ENCODE measurements at places on chromosomes 4 and X. TPM values are rescaled to one million over a fixed set of nuclear protein-coding genes. Genes with fewer than 3 reads are reported as not detected.

DNA sequence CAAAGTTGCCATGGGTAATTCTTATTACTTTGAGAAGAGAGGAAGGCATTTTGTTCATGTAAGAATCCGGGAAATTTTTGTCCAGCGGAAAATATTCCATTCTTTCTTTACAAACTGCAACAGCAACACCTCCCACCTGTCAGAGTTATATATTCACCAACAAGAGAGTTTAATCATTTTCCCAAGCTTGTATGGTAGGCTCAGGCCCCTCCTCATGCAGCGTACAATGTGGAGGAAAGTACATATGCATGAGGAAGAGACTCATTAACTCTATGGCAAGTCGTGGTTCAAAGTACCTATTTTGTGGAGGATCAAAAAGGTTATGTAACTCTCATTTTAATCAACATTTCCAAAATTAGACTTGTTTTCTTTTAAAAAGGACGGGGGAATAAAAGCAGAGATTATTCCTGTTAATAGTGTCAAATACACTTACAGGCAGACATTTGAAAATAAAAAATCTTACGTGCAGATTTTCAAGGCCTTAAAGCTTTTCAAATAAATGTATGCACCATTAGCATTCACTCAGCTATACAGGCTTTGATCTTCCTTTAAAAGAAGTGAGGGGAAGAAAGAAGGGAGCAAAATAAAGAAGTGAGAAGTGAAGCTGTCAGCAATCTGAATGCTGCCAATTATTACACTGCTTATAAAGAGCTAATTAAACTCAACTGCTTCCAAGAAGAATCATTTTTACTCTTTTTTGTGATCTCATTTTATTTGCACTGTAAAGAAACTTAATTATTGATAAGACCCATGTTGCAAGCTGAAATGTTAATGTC lies 204.8 kb downstream of the FAT4 start:
- no peak for DNase-seq

Gene SHISA3
- total RNA-seq, result 0.11 TPM

- DNase-seq, result no peak
These were observed 19.6 kb upstream of the TCEAL4 start for GRCh38 chrX:103565752-103566151.

DNA sequence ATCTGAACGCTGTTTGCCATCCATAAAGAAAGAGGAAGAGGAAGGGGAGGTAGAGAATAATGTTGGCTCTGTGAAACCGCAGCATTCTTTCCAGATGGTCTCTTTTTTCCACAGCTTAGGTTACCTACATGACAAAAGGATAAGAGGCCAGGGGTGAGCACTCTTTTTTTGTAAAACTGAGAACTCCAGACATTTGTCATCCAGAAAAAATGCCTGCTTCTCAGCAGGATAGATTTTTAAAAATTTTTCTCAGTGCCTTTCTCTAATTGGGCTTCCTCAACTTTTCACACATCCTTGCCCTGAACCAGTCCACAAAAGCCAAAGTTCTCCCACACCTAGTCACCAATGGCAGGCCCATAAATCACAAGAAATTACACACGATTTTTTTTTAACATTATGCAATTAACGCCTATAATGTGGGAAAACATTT lies 158.1 kb upstream of the TENM3 start:
- DNase-seq, result no peak

DNA sequence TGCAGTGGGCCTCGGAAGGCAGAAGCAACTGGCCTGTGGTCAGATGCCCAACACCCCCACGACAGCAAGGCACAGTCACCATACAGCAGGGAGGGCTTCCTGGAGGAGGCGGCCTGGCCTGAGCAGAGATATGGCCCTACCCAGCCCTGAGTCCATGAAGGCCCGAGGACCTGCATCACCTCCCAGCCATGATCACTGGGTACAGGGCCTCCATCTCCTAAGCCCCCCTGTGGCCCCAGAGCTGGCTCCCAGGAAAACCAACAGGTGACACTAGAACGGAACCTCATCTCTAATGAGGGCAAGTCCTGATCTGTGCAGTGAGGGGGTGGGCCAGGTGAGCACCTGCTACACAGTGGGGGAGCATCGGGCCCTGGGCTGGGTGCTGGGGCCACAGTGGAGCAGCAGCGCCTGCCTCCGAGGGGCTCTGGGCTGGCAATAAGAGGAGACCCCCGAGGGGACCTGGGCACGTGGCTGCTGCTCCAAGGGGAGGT lies 26.2 kb upstream of the MXD4 start:
- DNase-seq, result peak; percentile 3

Gene PDLIM3
- not detected for total RNA-seq

Gene XAGE1A
- not detected for total RNA-seq

- no peak for DNase-seq
These were observed 54.2 kb downstream of the C4orf50 start for GRCh38 chr4:5964030-5964429.

- DNase-seq, result no peak
These were observed 105.8 kb upstream of the NWD2 start for GRCh38 chr4:37138789-37139188.

DNA sequence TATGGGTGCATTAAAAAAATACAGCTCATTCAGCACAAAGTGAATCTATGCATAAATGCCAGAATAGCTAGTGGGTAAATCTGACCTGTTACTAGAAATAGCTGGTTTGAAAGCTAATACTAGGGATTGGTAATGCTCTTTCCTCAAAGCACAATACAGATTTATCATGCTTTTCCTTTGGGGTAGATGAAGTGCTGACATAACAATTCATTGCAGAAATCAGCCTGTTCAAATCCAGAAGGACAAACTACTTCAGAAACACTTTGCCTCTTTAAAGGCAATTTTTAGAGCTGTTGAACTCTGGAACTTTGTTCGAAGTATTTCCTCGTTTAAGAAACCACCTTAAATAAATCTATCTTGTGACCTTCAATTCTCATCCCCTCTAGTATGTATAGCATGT lies 957.9 kb downstream of the ARAP2 start:
- DNase-seq, result no peak

Gene CTAG1A
- not detected for total RNA-seq

DNA sequence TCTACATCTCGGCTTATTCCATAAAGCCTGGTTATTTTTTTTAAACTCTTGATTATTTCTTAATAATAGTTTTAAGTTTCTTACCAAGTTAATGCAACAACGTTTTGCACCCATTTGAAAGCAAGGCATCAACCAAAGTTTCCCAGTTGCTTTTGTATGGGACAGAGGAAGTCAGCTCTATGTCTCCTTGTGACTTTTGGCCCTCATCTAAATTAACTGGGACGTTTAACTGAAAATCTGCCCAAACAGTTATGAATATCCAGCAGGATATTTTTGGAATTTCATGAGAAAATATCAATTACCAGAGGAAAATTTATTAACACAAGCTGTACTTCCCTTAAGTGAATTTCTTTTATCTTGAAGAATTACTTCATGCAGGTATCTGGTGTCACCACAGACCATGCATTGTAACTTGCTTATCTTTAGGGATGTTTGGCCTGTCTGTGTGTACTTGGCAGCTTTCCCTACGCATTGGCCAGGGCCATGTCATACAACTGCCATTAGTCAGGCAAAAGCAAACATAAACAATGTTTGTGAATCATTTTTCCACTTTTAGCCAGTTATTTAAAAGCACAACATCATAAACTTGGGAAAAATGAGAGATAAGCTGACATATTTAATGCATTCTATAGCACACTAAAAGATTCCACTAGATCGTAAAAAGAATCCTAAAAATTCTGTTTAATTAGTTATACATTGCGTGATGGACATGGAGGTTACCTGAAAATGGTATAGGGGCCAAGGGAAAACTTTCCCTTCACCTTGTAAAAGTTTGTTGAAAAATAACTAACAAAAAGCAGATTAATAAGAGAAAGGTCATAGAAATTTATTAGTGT lies 101.4 kb upstream of the PDE5A start:
- no peak for DNase-seq

- DNase-seq, result no peak
These were observed 88.8 kb downstream of the DGKK start for GRCh38 chrX:50381729-50382415.

- DNase-seq, result no peak
These were observed 23.2 kb downstream of the SMIM43 start for GRCh38 chr4:121741751-121742150.

- DNase-seq, result no peak
These were observed 195.5 kb downstream of the ANTXR2 start for GRCh38 chr4:79877511-79877910.

DNA sequence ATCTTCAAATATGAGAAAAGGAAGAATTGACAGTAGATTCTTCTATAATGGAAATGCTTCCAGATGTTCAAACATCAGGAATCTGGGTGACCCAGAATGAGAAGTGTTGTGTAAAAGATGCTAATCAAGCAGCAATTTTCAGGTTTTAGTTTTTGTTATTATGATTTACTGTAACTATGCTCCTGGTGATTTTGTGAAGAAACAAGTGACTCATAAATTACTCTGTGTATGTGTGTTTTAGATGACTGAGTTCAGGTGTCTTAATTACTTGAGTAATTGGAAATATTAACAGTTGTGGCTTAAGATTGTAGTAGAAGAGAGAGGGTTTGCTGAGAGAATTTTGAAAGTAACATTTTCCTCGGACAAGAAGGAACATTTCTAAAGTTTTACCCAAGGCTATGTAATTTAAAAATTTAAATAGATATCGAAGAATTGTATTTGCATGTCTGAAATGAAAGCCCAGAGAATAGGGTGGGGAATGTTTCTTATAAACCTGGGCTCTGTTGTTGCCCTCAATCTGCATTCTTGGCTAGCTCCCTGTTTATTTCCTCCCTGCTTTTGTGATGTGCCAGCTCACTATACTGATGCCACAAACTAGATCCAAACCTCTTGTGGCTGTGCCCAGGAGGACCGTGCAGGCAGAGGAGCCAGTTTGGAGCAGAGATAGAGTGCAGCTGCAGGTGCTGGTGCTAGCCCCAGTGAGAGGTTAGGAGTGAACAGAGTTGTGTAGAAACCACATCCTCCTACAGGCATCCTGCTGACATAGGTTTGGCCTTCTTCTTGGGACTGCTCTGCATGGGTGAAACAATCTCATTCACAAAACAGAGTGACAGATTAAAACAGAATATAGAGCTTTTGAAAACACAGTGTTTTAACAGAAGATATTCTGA lies 25.4 kb upstream of the TNIP3 start:
- DNase-seq, result peak; percentile 58

Gene FAM114A1
- total RNA-seq, result 0.26 TPM

GRCh38 chr4:184731056-184731455 lies 2.8 kb downstream of the CENPU start:
- DNase-seq, result no peak

Gene NOCT
- 20.5 TPM for total RNA-seq

DNA sequence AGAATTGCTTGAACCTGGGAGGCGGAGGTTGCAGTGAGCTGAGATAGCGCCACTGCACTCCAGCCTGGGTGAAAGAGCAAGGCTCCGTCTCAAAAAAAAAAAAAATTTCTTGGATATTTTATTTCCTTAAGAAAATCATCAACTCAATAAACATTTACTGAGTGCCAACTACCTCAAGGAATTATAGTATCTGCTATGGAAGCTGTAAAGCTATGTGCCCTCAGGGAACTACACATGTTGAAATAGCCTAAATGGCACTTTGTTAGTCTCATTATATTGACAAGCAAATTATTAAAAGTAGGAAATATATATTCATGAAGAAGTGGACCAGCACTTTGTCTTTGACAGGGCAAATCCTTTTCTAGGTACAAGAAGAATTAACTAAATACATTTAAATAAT lies 40.8 kb downstream of the ELOVL6 start:
- DNase-seq, result no peak

Gene NEUROG2
- total RNA-seq, result 0.11 TPM

Gene TMEM35A
- total RNA-seq, result not detected

Gene PLK4
- 44.4 TPM for total RNA-seq

- DNase-seq, result peak; percentile 87
These were observed 96.7 kb downstream of the ITM2A start for GRCh38 chrX:79270401-79270800.

Measured in activated CD4-positive, alpha-beta T cell treated with anti-CD3 and anti-CD28 coated beads for 36 hours (primary cell).